Activated CD4-positive, alpha-beta T cell treated with anti-CD3 and anti-CD28 coated beads for 36 hours (primary cell): ENCODE measurements at places on chromosomes 11 and 22. TPM values are rescaled to one million over a fixed set of nuclear protein-coding genes. Genes with fewer than 3 reads are reported as not detected.

MRGPRX3 gene
- total RNA-seq, result not detected

RANBP1 gene
- 402 TPM for total RNA-seq

ALG12 gene
- total RNA-seq, result 13.7 TPM

TMEM126B gene
- 74.2 TPM for total RNA-seq

PTS gene
- total RNA-seq, result 23.8 TPM

DNA sequence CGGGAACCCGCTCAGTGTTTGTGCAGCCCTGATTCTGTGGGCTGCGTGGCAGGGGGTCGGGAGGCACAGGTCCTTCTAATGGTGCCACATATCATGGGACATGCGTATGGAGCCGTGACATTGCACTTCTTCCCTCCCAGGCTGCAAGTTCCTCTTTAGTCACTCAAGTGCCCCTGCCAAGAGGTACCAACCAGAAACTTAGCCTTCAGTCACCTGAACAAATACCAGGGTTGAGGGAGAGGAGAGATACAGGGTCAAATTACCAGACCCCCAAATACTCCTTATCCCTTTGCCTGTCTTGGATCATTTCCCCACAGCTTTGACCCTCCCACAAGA, 209.1 kb downstream of the BUD13 start:
- DNase-seq, result no peak

DNA sequence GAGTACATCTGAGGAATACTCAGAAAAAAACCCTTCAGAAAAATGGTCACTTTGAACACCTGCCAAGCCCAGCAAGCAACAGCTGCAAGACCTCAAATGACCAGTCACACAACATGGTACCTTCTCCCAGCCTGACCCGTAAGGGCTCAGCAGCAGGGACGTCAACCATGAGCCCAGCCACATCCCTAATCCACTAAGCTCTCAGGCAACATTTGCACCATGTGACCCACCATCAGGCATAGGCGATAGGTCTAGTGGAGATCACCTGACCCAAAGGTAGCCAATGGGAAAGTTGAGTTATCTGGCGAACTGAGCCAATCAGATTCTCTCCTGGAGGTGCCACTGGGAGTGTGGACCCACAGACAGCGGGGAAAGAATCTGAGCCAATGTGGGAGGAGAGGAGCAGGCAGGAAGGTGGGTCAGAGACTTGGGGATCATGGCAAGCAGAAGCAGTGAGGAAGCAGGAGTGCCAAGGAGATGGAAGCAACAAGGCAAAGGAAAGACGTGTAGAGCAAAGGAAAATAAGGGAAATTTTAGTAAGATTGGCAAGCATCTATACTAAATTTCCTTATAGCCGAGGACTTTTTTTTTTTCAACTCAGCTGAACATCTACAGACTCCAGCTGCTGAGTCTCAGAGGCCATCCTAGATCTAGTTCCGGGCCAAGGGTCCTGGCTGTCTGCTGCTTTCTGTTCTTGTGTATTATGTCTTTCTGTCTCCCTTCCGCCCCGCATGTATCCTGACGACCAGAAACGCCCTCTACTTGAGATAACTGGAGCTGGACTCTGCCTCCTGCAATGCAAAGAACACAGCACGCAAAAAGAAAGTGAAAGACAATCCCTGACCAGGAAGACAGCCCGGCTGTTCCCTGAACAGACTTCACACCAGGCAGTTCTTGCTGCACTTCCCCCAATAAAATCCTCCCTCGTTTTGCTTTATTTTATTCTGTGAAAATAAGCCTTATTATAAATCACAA, 11.0 kb upstream of the PLAAT2 start:
- DNase-seq, result peak; percentile 46

- DNase-seq, result no peak
Measured at GRCh38 chr11:37857726-37858125, 1259.7 kb upstream of the RAG2 start.

GRCh38 chr22:19776433-19777031, 16.0 kb downstream of the TBX1 start:
- DNase-seq, result no peak

DNA sequence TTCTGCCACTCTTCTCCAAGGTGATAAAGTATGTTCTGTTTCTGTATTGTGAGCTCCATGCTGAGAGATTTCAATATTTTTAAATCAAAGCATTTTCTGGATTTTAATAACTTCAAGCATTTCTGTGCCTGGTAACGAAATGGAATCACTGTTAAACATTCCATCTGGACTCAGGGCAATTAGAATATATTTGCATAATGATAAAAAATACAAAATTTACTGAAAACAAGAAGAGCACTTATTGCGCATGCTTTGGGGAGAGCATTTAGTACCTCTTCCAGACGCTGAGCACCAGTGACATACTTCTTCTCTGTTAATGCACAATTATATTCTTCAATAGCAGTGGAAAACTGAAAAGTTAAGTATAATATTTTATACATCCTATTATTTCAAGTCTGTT, 13.3 kb downstream of the ZW10 start:
- no peak for DNase-seq

DNA sequence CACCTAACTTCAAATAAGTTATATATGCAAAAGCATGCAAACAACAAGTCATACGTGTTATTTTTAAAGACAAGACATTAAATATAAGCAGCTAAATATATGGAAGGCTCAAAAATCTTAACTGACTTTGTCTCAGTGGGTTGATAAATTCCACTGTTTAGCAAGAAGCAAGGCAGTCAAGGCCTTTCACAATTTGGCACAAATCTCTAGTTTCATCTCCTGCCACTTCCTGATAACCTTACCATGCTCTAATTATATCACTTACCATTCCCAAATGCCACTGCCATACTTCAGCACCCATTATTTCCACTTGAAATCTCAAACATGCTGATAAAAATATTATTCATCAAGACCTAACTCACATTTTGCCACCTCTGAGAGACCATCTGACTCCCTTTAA, 24.8 kb downstream of the DCUN1D5 start:
- DNase-seq, result no peak

- DNase-seq, result no peak
Measured at GRCh38 chr11:11668781-11669180, 47.0 kb upstream of the GALNT18 start.

DNA sequence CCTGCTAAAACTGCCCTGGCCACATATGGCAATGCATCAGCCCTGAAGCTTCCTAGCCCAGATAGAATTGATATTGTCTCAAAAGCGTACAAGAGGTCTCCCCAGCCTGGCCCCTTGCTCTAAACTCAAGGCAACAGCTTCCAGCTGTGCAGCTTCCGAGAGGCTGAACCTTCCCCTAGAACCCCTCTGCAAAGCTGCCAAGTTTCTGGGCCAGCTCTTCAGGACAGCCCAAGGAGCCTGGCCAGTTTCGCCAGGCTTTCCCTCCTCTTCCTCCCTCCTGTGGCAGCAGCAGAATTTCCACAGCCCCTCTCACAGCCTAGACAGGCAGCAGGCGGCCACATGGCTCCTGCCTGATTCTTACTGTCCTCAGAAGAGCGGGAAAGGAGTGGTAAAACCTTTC, 34.5 kb downstream of the NUMA1 start:
- DNase-seq, result no peak
